ENCODE measurements at places on chromosomes 7 and 10. TPM values are rescaled to one million over a fixed set of nuclear protein-coding genes. Genes with fewer than 3 reads are reported as not detected.

The PLXDC2 gene
- 0.53 TPM for total RNA-seq

The GRK5 gene
- 29.1 TPM for total RNA-seq

The INSIG1 gene
- total RNA-seq, result 79.3 TPM

The AHCYL2 gene
- 11.0 TPM for total RNA-seq

The POMZP3 gene
- total RNA-seq, result 9.8 TPM

The INHBA gene
- 32.3 TPM for total RNA-seq

The ST8SIA6 gene
- 0.51 TPM for total RNA-seq

The ZCWPW1 gene
- total RNA-seq, result 0.48 TPM

The ASIC3 gene
- 0.69 TPM for total RNA-seq

The PRSS37 gene
- total RNA-seq, result not detected

The HOXA9 gene
- total RNA-seq, result 62.9 TPM

The NOD1 gene
- 39.7 TPM for total RNA-seq

The GPR146 gene
- total RNA-seq, result 11.7 TPM

- no peaks in the 10 kb centered on the region for H3K27me3 ChIP-seq
- DNase-seq, result no peak
- no peak overlapping the region for H3K27ac ChIP-seq
Measured at GRCh38 chr7:105268056-105268455, 120.7 kb downstream of the SRPK2 start.

DNA sequence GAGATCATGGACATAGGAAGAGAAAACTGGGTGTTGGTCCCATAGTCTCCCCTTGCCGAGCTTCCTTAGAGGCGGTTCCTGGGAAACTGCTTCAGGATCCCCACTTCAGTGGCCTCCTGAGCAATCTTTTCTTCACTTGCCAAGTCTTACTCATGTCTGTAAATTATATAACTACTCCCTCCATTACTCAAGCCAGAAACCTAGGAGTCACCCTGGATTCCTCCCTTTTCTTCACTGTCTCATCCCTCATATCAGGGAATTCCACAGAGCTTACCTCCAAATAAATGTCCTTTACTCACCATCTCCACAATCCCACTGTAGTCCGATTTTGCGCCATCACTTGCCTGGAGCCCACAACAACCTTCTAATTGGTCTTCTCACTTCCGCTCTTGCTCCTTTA is 29.1 kb upstream of the TRUB1 start:
- peaks cover 12% of the 10 kb centered on the region for H3K27me3 ChIP-seq
- H3K4me3 ChIP-seq, result no peak overlapping the region
- no peak for DNase-seq
- no peaks in the 10 kb centered on the region for H3K36me3 ChIP-seq
- no peak overlapping the region for H3K27ac ChIP-seq

- H3K4me1 ChIP-seq, result no peaks in the 10 kb centered on the region
- no peaks in the 10 kb centered on the region for H3K36me3 ChIP-seq
- no peak overlapping the region for H3K4me3 ChIP-seq
- DNase-seq, result no peak
- H3K27me3 ChIP-seq, result no peaks in the 10 kb centered on the region
Measured at GRCh38 chr7:71925663-71926062, 486.5 kb downstream of the CALN1 start.

DNA sequence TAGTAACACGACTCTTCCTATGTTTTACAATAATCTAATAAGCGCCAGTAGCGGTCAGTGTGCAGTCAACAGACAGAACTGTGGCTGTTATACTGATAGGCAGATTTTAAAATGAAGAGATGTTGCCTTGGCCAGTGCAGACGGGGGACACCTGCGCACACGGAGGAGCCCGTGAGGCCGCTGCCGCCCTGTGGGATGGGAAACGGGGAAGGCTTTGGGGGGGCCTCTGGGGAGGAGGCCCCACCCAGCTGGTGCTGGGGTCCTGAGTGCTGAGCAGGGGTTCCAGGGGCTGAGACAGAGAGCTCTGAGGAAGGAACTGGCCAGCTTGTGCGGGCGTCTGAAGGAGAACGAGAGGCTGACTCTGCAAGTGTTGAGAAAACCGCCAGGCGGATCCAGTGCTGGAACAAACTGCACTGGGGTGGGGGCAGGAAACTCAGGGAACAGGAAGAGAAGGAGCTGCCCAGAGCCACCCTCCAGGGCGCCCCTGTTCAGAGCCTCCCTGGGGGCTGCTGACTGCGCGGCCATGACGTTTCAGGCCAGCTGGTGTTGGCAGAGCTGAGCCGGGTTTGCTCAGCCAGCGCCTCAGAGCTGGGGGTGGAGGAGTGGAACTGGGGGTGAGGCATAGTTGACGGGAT is 426.4 kb downstream of the TCERG1L start:
- no peak for DNase-seq
- H3K27ac ChIP-seq, result no peak overlapping the region

DNA sequence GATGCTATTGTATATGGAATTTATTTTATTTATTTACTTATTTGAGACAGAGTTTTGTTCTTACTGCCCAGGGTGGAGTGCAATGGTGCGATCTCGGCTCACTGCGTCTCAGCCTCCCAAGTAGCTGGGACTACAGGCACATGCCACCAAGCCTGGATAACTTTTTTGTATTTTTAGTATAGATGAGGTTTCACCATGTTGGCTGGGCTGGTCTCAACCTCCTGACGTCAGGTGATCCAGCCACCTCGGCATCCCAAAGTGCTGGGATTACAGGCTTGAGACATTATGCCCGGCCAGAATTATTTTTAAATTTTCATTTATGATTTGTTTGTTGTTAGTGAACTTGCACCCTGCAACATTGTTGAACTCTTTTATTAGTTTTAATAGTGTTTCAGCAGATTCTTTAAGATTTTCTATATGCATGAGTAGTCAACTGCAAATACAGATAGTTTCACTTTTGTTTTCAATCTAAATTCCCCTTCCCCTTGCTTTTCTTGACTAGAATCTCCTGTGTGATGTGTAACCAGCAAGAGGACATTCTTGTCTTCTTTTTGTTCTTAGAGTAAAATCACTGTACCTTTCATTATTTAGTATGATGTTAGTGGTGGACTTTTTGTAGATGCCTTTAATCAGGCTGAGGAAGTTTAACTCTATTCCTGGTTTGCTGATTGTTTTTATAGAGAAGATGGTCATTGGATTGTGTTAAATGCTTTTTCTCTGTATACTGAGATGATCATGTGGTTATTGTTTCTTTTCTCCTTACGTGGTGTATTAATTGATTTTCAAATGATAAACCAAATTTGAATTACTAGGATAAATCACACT is 27.8 kb downstream of the ZNF33A start:
- H3K27me3 ChIP-seq, result no peaks in the 10 kb centered on the region
- no peaks in the 10 kb centered on the region for H3K36me3 ChIP-seq

GRCh38 chr7:151795168-151795811 is 81.6 kb downstream of the PRKAG2 start:
- no peaks in the 10 kb centered on the region for H3K36me3 ChIP-seq
- no peak for DNase-seq
- H3K4me3 ChIP-seq, result no peak overlapping the region
- no peaks in the 10 kb centered on the region for H3K4me1 ChIP-seq
- H3K27ac ChIP-seq, result no peak overlapping the region

- no peak overlapping the region for H3K27ac ChIP-seq
- no peaks in the 10 kb centered on the region for H3K27me3 ChIP-seq
- H3K4me1 ChIP-seq, result no peaks in the 10 kb centered on the region
- DNase-seq, result peak; percentile 53
Measured at GRCh38 chr7:2477447-2478398, 1.5 kb upstream of the GRIFIN start.

- H3K27ac ChIP-seq, result no peak overlapping the region
- no peak for DNase-seq
Measured at GRCh38 chr10:70690589-70690988, 18.3 kb downstream of the ADAMTS14 start.

- no peaks in the 10 kb centered on the region for H3K36me3 ChIP-seq
- no peak for DNase-seq
- peaks cover 9% of the 10 kb centered on the region for H3K4me1 ChIP-seq
- H3K27me3 ChIP-seq, result no peaks in the 10 kb centered on the region
Measured at GRCh38 chr7:13904689-13905088, 84.8 kb downstream of the ETV1 start.

DNA sequence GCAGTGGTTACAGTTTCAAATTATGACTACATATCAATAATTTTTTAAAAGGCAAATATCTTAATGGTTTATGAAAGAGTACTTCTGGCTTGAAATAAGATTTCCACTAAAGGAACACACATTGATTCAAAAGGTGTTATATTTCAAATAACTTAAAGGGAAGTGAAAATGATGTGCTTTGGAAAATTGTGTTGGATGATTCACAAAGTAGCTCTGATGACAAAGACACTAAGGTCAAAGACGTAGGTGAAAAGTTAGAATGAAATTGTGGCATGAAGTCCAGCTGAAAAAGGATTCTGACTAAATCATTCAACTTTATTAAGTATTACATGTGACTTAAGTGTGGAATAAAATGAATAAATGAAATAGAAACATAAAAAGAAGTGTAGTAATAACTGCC is 20.8 kb upstream of the OR2A5 start:
- no peak overlapping the region for H3K27ac ChIP-seq
- H3K4me3 ChIP-seq, result no peak overlapping the region

DNA sequence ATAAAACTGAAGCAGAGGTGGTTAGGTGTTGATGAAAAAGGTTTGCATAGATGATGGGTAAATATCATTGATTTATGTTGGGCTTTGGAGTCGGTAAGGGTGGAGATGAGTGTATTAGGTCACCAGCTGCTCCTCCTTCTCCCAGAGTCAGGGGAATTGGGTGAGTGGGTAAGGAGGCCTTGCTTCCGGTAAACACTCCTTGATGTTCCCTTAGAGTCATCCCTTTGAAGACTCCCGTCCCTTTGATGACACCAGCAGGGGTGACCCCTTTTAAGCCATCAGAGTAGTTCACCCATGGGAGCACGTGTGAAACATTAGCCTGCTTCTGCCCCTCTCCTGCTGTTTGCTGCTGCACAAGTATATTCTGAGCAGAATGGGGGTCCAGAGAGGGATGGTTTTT is 92.2 kb upstream of the DKK1 start:
- no peaks in the 10 kb centered on the region for H3K36me3 ChIP-seq
- no peak overlapping the region for H3K4me3 ChIP-seq
- H3K27ac ChIP-seq, result no peak overlapping the region
- H3K27me3 ChIP-seq, result no peaks in the 10 kb centered on the region
- no peaks in the 10 kb centered on the region for H3K4me1 ChIP-seq

GRCh38 chr7:55432939-55433784 is 68.0 kb downstream of the LANCL2 start:
- H3K4me3 ChIP-seq, result no peak overlapping the region
- H3K27ac ChIP-seq, result no peak overlapping the region
- H3K4me1 ChIP-seq, result no peaks in the 10 kb centered on the region
- no peaks in the 10 kb centered on the region for H3K36me3 ChIP-seq
- peak; percentile 36 for DNase-seq
- H3K27me3 ChIP-seq, result no peaks in the 10 kb centered on the region

- no peak for DNase-seq
- no peaks in the 10 kb centered on the region for H3K36me3 ChIP-seq
- no peak overlapping the region for H3K4me3 ChIP-seq
- no peaks in the 10 kb centered on the region for H3K4me1 ChIP-seq
Measured at GRCh38 chr10:58087896-58088295, 179.8 kb downstream of the IPMK start.

GRCh38 chr10:88243836-88244730 is 339.0 kb downstream of the RNLS start:
- no peak overlapping the region for H3K4me3 ChIP-seq
- no peaks in the 10 kb centered on the region for H3K36me3 ChIP-seq
- peak overlapping the region; percentile 81 for H3K27ac ChIP-seq
- peaks cover 22% of the 10 kb centered on the region for H3K4me1 ChIP-seq

GRCh38 chr10:5876181-5876768 is 13.4 kb downstream of the ANKRD16 start:
- H3K4me1 ChIP-seq, result no peaks in the 10 kb centered on the region
- H3K4me3 ChIP-seq, result no peak overlapping the region
- no peak for DNase-seq
- no peak overlapping the region for H3K27ac ChIP-seq
- no peaks in the 10 kb centered on the region for H3K27me3 ChIP-seq

DNA sequence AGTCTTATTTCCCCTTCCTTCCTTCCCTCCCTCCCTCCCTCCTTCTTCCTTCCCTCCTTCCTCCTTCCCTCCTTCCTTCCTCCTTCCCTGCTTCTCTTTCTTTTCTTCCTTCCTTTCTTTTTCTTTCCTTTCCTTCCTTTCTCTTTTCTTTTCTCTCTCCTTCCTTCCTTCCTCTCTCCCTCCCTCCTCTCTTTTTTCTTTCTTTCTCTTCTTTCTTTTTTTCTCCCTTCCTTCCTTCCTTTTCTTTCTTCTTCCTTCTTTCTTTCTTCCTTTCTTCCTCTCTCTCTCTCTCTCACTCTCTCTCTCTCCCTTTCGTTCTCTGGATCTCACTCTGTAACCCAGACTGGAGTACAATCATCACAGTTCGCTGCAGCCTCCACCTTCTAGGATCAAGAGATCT is 6.2 kb downstream of the TMEM130 start:
- no peak overlapping the region for H3K4me3 ChIP-seq
- H3K36me3 ChIP-seq, result no peaks in the 10 kb centered on the region
- H3K27me3 ChIP-seq, result peaks cover 8% of the 10 kb centered on the region
- no peak overlapping the region for H3K27ac ChIP-seq
- DNase-seq, result no peak
- no peaks in the 10 kb centered on the region for H3K4me1 ChIP-seq

GRCh38 chr7:51040787-51041186 is 258.1 kb upstream of the GRB10 start:
- no peak for DNase-seq
- H3K27ac ChIP-seq, result no peak overlapping the region
- no peak overlapping the region for H3K4me3 ChIP-seq
- peaks cover 8% of the 10 kb centered on the region for H3K27me3 ChIP-seq
- no peaks in the 10 kb centered on the region for H3K4me1 ChIP-seq

GRCh38 chr7:20249920-20250319 is 32.7 kb upstream of the MACC1 start:
- H3K27me3 ChIP-seq, result no peaks in the 10 kb centered on the region
- no peaks in the 10 kb centered on the region for H3K4me1 ChIP-seq
- no peak overlapping the region for H3K4me3 ChIP-seq
- no peak for DNase-seq

GRCh38 chr10:72095195-72095594 is 6.8 kb upstream of the SPOCK2 start:
- peaks cover 24% of the 10 kb centered on the region for H3K4me1 ChIP-seq
- no peak overlapping the region for H3K4me3 ChIP-seq
- H3K36me3 ChIP-seq, result no peaks in the 10 kb centered on the region
- no peaks in the 10 kb centered on the region for H3K27me3 ChIP-seq
- H3K27ac ChIP-seq, result no peak overlapping the region
- DNase-seq, result no peak

GRCh38 chr7:17401791-17402627 is 103.6 kb downstream of the AHR start:
- H3K36me3 ChIP-seq, result no peaks in the 10 kb centered on the region
- H3K27ac ChIP-seq, result no peak overlapping the region
- H3K4me3 ChIP-seq, result no peak overlapping the region
- peaks cover 15% of the 10 kb centered on the region for H3K4me1 ChIP-seq
- no peak for DNase-seq

GRCh38 chr10:9469663-9470205 is 1415.2 kb downstream of the GATA3 start:
- H3K4me3 ChIP-seq, result no peak overlapping the region
- no peaks in the 10 kb centered on the region for H3K4me1 ChIP-seq
- no peak overlapping the region for H3K27ac ChIP-seq
- DNase-seq, result no peak
- no peaks in the 10 kb centered on the region for H3K27me3 ChIP-seq
- no peaks in the 10 kb centered on the region for H3K36me3 ChIP-seq

Data from endothelial cell of umbilical vein (primary cell).